ENCODE measurements at places on chromosomes 2 and 18. TPM values are rescaled to one million over a fixed set of nuclear protein-coding genes. Genes with fewer than 3 reads are reported as not detected.

The TLX2 gene
- not detected for total RNA-seq

The ESPNL gene
- 4.5 TPM for total RNA-seq

The CCDC141 gene
- 0.05 TPM for total RNA-seq

The KCNS3 gene
- total RNA-seq: 70.9 TPM

The TGFA gene
- total RNA-seq: 91.7 TPM

The DPY30 gene
- 61.0 TPM for total RNA-seq

- DNase-seq: peak; percentile 75
These were observed 8.2 kb downstream of the FAM110C start for GRCh38 chr2:38155-38554.

DNA sequence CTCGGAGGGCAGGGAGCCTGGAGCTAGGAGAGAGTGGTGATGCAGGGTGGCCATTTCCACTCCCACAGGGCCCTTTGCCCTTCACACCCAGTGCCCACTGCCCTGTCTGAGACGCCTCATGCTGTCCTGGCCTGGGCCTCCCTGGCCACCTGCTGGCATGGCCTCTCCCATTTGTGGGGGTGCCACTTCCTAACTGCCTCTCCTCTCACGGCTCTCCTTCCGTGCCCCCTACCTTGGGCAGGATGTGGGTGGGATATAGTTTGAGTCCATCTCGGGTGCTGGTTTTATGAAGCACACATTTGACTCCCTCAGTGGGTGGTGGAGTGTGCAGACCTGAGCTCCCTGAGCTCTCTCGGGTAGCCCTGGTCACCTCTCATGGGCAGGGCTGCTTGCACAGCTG, 46.0 kb downstream of the DGKD start:
- DNase-seq: no peak

- DNase-seq: no peak
These were observed 493.7 kb upstream of the CDH7 start for GRCh38 chr18:65257149-65257548.

GRCh38 chr2:225400060-225400511, 576 bp downstream of the NYAP2 start:
- DNase-seq: peak; percentile 57

DNA sequence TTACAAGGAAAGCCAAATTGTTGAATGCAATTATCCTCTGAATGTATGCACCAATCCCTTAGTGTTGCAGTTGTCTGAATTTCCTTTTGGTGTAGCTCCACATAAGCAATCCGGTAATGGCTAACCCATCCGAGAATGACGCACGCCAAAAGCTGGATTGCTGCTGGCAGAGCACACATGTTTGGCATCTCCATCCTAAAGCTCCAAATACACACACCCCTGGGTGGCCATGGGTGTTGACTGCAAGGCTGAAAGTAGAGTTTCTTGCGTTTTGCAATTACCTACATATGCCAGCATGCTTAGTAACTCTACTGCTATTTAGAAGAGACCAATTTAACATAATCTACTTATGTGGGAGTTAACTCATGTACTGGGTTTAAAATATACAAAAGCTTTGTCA, 53.1 kb downstream of the KCTD1 start:
- no peak for DNase-seq

- DNase-seq: no peak
These were observed 10.7 kb downstream of the CXCR1 start for GRCh38 chr2:218155953-218156479.

DNA sequence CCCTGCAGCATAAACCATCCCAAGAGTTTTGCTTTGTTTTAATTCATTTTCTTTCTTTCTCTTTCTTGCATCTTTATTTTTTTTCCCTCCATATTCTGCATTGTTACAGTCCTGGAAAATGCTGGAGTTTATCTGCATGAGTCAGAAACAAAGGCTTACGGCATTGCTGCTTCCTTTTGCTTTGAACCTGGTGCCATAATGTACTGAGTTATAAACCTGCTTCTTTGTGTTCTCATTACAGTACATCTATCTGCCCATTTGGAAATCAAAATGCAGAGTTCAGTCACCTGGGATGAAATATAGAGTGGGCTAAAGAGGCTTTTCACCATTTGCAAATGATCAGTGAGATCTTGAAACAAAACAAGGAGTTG, 1009.2 kb upstream of the FANCL start:
- peak; percentile 3 for DNase-seq

- peak; percentile 48 for DNase-seq
These were observed 64.1 kb downstream of the NRP2 start for GRCh38 chr2:205746420-205746785.

GRCh38 chr18:50751490-50751889, 68.3 kb downstream of the MRO start:
- DNase-seq: no peak

DNA sequence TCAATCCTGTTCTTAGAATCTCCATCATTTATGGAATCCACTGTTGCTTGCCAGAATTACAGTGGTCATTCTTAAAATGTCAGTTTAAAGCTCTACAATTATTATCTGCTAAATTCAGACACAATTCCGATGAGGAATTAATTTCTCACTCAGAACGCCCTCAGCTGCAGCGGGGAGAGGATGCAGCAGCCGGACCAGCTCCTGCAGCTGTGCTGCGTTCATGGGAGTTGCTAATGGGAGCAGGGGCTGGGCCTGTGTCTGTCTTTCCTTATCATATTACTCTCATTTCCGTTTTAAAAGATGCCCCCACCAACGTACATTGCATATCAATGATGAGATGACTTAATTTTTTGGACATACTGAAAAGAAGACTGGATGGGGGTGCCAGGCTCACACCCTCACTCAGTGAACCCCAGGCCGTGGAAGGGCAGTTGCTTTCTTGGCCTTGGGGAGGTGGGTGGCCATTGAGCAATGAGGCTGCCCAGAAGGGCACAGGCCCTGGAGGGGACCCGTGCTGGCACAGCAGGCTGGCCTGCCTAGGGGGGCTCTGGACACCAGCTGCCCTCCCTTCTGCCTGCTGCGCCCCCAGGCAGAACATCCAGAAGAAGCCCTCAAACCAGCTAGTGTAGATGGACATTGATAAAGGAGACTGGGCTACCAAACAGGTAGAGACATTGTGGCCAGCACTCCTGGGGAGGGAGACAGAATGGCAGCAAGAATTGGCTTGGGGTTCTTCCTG, 503.6 kb upstream of the MYT1L start:
- DNase-seq: no peak

GRCh38 chr2:168311261-168311910, 64.0 kb upstream of the STK39 start:
- no peak for DNase-seq

DNA sequence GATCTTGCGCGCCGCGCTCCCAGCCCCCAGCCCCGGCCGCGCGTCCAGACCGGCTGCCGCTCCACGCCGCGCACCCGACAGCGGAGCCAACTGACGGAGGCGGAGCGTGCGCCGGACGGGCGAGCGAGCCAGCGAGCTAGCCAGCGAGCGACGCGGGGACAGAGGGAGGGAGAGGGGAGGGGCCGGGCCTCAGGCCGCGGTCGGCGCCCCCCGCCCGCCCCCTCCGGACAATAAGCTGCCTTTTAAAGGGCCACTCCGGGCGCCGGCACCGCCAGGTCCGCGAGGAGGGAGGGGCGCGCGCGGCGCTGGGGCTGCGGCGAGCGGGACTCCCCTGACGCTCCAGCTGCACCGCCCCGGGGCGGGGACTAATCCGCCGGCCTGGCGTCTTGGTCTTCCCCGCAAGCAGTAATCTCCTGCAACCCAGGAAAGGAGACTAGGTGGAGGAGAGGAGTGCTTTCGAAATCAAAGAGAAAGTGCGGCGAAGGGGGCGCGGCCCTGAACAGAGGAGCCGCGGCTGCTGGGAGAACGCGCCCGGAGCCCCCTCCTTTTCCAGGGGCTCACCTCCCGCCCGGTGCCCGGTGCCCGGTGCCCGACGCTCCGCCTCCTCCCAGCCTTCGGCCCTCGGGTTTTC, at the start of gene BIN1:
Gene BIN1, minus strand, starts transcription at position 164 of the 631 bp plus-strand sequence. CDS start 211 bp downstream, outside the sequence.
- peak; percentile 88 for DNase-seq

Data from renal cortical epithelial cell (primary cell).